ENCODE measurements at places on chromosomes 11 and 22.

- DNase-seq: peak; percentile 27
Measured at GRCh38 chr22:29831186-29831921, 6.7 kb downstream of the ASCC2 start.

GRCh38 chr22:25878933-25879332, 136.9 kb downstream of the MYO18B start:
- DNase-seq: no peak

GRCh38 chr11:77705195-77705875, 67.7 kb upstream of the CLNS1A start:
- peak; percentile 21 for DNase-seq

- DNase-seq: no peak
Measured at GRCh38 chr11:8318536-8318935, 54.9 kb upstream of the LMO1 start.

- DNase-seq: no peak
Measured at GRCh38 chr11:77191429-77191822, 63.4 kb downstream of the MYO7A start.

Measured in inflammatory macrophage treated with lipopolysaccharide for 4 hours (primary cell).